Spleen (tissue), 13 donors: ENCODE measurements at places on chromosomes 4 and X. TPM values are rescaled to one million over a fixed set of nuclear protein-coding genes. Genes with fewer than 3 reads are reported as not detected.

GRCh38 chrX:153494061-153494460 lies 719 bp upstream of the BGN start:
- no peak for DNase-seq

GRCh38 chr4:174373821-174374220 lies 90.1 kb downstream of the CEP44 start:
- no peak for DNase-seq

DNA sequence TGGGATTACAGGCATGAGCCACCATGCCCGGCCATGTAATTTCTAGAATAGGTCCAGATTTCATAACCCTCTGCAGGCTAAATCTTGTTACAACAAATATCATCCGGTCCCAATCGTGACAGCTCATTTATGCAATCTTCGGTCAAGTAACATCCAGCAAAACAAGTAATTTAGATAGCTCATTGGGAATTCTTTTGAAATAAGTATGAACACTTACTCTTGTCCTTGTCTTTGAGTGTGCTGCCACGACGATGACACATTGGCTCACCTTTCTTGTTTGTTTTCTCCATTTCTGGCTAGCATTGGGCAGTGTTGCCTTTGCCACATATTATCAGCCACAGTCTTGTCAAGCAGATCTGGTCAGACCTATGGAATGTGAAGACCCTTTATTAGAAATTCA lies 92.0 kb downstream of the PHEX start:
- no peak for DNase-seq

GRCh38 chr4:5412751-5413150 lies 295.6 kb downstream of the EVC2 start:
- DNase-seq, result no peak

DNA sequence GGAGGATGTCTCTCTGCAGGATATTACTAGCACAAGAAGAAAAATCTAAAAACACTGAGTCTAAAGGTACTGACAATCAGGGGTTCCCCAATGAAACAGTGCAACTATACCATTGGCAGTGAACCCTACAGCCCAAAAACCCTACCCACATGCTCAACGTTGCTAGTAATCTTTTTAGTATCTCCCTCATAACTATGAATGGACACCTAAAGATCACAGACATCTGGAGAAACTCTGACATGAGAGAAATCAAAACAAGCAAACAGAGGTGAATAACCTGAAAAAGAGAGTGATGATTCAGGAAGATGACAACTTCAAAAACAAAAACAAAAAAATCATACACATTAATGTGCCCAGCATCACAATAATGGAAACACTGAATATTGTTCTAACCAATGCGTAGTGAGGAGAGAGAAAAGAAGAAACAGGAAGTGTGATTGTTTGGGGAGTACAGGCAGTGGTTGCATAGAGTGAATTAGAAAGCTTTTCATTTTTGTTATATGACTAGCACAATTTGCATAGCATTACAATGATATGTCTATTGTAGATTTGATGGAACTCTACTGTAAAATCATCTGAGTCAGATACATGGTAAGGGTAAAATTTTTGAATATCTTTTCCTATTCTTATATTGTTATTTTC lies 78.9 kb upstream of the FMR1 start:
- DNase-seq, result no peak

- DNase-seq, result no peak
Measured at GRCh38 chrX:44332437-44332836, 11.0 kb downstream of the EFHC2 start.

DNA sequence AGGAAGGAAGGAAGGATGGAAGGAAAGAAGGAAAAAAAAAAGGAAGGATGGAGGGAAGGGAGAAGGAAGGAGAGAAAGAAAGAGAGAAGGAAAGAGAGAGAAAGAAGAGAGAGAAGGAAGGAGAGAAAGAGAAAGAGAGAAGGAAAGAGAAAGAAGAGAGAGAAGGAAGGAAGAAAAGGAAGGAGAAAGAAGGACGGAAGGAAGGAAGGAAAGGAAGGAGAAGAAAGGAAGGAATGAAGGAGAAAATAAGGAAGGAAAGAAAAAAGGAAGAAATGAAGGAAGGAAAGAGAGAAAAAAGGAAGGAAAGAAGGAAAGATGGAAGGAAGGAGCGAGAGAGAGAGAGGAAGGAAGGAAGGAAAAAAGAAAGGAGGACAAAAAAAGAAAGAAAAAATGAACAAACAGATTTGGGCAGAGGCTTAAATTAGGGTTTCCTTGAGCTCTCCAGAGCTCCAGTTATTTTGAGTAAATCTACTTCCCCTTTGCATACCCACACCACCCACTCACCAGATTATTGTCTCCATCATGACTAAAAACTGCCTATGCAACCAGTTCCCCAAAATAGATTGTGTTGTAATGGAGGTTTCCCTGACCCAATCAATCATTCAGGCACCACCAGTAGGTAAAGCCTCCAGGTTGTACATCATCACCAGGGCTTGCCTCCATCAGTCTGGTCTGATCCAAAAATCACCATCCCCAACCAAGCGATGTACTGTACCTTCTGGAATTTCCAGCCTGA lies 1722.9 kb upstream of the PCDH10 start:
- no peak for DNase-seq

GAGE12H gene
- not detected for total RNA-seq

GAGE12E gene
- total RNA-seq, result not detected
